GF-D8 (cell line): ENCODE measurements at places on chromosomes 6 and 20.

DNA sequence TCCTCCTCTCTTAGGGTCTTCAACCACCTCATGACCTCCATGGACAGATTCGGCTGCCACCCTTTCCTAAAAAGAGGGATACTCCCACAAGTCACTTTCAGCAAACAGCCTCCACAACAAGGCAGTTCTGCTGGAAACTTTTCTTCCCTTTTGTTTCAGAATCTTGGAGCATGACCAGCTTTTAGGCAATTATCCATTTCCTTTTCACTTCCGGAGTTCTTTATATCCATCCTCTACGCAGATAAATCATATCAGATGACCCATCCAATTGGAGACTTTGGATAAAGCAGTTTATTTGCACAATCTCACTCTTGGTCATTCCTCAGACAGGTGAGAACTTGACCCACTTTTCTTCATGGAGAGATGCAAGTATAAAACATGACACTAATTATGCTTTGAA, 398.5 kb downstream of the LMBRD1 start:
- no peak for DNase-seq

GRCh38 chr6:170162011-170162774, 128.7 kb downstream of the DLL1 start:
- DNase-seq = no peak

- DNase-seq = no peak
These were observed 253.6 kb upstream of the EXOC2 start for GRCh38 chr6:946546-946945.

- no peak for DNase-seq
These were observed 365.2 kb downstream of the SYNE1 start for GRCh38 chr6:152271776-152272464.

DNA sequence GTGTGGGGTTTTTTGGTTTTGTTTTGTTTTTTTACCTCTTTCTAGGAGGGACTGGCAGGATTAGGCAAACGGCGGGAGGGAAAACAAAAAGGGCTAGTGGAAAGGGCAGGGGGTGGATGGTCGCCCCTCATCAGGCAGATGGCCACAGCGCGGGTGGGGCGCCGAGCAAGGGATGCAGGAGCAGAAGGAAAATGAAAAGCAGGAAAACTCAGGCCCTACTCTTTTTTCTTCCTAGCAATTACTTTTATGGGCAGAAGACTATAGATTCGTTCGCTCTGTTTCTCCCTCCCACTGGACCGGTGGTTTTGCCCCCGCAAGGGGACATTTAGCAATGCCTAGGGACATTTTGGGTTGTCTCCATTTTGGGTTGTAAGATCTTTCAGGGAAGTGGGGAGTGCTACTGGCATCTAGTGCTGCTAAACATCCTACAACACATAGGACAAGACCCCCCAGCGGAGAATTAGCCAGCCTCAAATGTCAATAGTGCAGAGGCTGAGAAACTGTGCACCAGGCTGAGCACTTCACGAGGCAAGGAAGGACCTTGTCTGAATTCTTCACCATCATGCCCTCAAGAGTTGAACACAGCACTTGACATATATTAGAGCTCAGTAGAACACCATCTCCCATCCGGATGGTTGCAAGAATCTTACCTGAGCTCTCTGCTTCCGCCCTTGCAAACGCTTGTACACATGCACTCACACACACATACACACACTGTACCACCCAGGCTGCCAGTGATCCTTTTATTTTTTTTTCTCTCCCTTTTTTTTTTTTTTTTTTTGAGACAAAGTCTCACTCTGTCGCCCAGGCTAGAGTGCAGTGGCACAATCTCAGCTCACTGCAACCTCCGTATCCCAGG, 4.8 kb upstream of the ZMYND8 start:
- DNase-seq = no peak

GRCh38 chr20:6654513-6655252, 112.8 kb upstream of the BMP2 start:
- no peak for DNase-seq

DNA sequence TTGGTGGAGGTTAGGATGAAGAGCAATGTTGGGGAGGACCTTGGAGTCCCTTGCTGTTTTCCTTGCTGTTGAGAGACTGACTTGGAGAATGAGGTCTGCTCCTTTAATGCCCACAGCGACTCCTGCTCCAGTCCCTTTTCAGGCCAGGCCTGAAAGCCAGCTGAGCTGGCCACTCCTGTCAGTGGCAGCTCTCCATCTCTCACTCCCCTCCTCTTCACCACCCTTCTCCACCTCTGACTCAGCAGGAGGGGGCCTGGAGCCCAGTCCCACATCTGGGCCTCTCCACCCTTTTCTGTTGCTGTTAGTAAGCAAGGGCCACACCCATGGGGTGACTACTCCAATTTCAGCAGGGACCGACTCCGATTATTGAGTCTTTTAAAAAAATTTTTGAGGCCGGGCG, 2.2 kb downstream of the SNX21 start:
- DNase-seq = no peak

DNA sequence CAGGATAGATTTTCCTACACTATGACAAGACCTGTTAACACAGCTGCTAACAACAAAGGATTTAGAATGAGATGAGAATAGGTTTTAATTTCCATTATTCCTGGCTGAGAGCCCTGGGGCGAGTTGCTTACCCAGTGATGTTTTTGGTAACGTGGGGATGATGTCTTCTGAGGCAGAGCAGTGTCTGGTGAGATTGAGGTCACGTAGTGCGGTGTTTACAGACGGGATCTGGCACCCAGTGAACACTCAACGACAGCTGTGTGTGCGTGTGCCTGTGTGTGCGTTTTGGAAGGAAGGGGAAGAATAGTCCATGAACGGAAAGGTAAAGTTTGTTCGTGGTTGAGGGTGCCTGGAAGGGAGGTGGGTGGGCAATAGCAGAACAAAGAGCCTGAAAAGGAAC, 384.7 kb downstream of the C6orf118 start:
- DNase-seq = no peak

DNA sequence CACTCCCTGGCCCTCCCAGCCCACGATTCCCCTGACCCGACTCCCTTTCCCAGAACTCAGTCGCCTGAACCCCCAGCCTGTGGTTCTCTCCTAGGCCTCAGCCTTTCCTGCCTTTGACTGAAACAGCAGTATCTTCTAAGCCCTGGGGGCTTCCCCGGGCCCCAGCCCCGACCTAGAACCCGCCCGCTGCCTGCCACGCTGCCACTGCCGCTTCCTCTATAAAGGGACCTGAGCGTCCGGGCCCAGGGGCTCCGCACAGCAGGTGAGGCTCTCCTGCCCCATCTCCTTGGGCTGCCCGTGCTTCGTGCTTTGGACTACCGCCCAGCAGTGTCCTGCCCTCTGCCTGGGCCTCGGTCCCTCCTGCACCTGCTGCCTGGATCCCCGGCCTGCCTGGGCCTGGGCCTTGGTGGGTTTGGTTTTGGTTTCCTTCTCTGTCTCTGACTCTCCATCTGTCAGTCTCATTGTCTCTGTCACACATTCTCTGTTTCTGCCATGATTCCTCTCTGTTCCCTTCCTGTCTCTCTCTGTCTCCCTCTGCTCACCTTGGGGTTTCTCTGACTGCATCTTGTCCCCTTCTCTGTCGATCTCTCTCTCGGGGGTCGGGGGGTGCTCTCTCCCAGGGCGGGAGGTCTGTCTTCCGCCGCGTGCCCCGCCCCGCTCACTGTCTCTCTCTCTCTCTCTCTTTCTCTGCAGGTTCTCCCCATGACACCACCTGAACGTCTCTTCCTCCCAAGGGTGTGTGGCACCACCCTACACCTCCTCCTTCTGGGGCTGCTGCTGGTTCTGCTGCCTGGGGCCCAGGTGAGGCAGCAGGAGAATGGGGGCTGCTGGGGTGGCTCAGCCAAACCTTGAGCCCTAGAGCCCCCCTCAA, at the start of gene LTA:
Gene LTA (plus strand): TSS at position 249 of the 871 bp plus-strand sequence. CDS start 454 bp downstream, at position 703.
- DNase-seq = no peak

DNA sequence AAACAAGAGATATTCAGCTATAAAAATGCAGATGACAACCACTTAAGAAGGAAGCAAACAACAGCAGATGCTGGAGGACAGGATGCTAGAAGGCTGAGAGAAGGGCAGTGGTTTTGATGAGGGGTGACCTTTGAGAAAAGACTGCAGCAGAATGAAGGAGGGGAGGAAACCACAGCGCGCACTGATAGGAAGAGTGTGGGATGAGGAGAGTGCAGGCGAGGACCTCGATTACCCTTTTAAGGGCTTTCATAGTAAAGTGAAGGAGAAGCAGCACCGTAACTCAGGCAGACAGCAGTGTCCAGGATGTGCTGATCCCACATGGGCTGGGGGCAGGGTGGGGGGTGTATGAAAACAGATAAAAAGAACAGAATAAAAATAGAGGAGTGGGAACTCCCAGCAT, 19.2 kb downstream of the ZBTB2 start:
- no peak for DNase-seq

GRCh38 chr20:37920270-37920669, 17.3 kb downstream of the VSTM2L start:
- no peak for DNase-seq

DNA sequence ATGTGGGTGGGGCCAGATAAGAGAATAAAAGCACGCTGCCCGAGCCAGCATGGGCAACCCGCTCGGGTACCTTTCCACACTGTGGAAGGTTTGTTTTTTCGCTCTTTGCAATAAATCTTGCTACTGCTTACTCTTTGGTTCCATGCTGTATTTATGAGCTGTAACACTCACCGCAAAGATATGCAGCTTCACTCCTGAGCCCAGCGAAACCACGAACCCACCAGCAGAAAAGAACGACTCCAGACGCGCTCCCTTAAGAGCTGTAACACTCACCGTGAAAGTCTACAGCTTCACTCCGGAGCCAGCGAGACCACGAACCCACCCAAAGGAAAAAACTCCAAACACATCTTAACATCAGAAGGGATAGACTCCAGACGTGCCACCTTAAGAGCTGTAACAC, 76.7 kb downstream of the TFAP2A start:
- no peak for DNase-seq

GRCh38 chr6:135985471-135985870, 134.0 kb downstream of the PDE7B start:
- no peak for DNase-seq

- DNase-seq = no peak
These were observed 14.9 kb upstream of the CAPN11 start for GRCh38 chr6:44143731-44144130.

DNA sequence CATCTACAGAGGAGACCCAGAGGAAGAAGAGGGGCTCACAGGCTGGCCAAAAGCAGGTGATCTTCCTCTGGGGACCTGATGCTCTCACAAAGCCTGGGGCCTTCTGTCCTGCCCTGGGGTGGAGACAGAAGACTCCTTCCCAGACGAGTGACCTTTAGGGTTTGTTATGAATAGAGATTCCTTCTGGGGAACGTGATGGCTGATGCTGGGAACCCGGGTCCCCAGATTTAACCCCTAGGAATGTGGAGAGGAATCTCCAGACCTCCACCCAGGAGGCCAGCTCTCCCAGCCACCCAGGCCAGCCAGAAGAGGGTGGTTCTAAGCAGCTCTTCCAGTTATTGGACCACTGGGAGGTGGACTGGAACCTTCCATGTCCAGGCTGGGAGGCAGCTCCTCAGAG, 16.8 kb upstream of the CCN5 start:
- DNase-seq = no peak

DNA sequence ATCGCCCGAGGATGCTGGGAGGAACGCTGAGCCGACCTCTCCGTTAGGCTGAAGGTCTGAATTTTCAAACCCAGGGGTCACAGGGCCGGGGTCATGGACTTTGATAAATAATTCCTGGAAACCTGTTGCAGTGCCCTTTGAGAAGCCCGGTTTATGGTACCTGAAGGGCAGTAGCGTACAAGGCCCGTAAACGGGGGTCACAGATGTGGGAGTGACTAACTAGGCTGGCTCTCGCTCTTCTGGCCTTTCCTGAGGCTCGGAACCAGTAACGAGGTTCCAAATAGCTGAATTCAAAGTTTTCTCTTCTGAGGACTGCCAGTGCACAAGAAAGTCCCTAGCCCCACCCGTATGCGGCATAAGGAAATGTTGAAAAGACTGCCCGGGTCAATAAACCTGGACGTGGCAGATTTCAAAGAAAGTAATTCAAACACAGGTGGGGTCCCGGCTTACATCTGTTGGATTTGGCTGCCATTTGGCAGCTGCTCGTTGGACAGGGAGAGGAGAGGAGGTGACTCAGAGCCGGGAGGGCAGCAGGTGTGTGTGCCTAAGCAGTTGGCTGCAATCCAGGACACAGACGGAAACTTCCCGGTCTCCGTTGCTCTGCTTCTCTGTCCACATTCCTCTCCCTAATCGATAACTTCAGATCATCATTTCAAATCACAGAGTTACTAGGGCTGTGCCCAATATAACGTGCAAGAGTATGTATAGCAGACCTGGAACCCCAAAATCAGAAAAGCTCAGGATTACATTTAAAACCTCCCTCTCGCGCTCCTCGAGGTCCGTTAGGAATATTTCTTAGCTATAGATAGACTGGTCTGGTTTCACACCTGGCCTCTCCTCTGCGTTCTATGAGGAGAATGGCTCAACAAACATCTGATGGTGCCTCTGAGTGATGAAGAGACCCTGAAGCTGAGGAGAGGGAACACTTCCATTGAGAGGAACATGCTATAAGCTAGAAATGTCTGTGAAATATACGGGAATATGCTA, 765 bp upstream of the GMDS start:
- DNase-seq = no peak

DNA sequence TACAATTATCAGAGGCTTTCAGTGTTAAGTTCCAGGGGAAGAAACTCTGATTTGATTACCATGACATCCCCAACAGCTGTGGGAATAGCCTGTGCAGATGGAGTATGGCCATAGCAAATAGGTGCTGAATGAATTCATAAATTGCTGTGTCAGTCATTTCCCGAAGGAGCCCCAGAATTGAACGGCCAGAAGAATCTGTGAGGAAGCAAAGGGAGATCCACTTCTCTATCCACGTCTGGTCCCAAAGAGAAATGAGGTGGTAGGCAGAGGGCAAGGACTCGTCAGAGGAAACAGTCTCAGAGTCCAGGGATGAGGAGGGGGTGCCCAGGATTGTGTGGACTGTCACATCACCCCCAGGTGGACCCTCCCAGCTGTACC, 3.1 kb upstream of the TAF8 start:
- no peak for DNase-seq

DNA sequence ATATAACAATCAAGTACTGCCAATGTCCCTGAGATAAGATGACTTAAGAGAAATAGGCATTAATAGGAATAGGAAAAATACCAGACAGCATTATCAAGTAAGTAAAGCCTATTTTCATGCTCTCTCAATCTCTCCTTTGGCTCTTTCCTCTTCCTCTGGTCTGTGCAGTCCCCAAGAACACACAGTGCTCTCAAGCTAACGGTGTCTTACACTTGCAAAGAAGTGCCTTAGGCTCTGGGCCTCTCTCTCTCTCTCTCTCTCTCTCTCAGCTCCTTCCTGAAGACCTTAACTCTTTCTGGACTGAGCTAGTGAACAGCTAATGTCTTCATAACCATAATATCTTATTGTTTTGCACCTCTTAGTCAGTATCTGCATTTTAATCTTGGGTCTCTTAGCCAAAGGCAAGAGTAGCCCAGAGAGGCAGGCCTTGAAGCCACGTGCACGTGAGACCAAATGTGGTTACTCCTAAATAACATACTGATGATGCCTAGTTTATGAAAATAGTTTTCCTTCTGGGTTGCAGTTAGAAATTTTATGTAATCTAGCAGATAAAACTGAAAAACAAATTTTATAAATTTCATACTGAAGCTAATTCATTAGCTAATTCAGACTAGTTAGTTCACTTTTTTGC, 70.8 kb downstream of the TPD52L1 start:
- no peak for DNase-seq
